PC-9 (cell line): ENCODE measurements at places on chromosomes 2 and 18.

GRCh38 chr2:139142252-139142880, 362.2 kb upstream of the NXPH2 start:
- DNase-seq: no peak

DNA sequence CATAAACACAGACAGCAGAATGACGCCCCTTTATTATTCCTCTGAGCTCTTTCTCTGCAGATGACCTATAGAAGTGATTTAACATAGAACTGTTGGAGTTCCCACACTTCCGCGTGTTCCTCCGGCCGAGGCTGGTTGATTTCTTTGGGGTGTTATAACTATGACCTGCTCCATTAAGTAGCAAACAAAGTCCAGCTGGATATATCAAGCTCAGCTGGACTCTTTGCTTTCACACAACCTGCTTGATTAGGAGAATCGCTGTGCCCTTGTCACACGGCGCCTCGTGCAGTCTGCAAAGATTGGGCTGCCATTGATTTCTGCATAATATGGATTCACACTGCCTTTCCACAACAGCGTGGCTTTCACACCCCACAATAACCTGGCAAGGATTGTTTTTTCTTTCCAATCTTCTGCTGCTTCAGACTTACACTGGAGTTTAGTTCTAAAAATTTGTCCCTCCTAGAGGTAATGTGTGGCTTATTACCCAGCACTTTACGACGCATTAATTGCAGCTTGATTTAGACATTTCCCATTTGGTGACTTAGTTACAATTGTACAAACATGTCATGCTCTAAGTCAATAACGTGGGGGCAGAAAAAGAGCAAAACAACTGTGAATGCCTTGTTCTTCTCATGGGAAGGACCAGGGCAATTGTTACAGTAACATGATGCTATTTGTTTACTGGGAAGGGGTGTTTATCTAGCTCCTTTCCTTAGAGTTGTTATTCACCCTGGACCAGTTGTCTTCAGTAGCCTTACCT, 485.7 kb downstream of the TXNL1 start:
- DNase-seq: no peak

DNA sequence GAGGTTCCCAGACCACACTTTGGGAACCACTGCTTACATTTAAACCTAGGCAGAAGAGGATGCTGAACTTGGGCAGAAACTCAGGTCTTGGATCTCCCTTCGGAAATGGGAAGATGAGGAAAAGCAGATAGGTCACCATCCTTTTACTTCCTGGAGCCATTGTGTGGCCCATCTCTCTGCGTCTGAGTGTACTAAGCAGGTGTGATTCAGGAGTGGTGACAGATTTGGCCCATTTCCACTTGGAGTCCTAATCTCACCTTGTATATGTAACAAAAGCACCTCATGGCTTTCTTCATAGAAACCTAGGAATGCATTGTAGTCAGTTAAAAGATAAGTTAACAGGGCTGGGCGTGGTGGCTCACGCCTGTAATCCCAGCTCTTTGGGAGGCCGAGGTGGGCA, 71.0 kb downstream of the PRKCE start:
- DNase-seq: no peak

- DNase-seq: no peak
Observed at GRCh38 chr2:52968043-52968442, 799.6 kb upstream of the CHAC2 start.

- DNase-seq: no peak
Observed at GRCh38 chr2:86304416-86304815, 33.0 kb downstream of the REEP1 start.
